ENCODE measurements at places on chromosomes 13 and 19.

DNA sequence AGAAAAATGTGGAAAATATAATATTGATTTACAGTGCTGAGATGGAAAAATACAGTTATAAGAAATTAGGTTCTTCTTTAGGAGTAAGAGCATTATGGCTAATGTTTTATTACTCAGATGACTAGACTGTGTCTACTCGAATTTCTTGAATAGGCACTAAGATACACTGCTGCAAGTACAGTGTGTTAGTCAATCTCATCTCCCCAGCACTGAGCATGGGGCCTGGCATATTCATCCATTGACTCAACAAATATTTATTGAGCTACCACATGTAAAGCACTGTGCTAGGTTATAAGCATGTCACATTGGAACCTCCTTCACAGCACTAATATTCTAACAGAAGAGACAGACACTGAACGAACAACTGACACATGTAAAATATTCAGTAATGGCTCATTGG is 242.5 kb upstream of the GPC6 start:
- DNase-seq = no peak

- DNase-seq = no peak
These were observed 232.0 kb downstream of the PCDH20 start for GRCh38 chr13:61183670-61184069.

DNA sequence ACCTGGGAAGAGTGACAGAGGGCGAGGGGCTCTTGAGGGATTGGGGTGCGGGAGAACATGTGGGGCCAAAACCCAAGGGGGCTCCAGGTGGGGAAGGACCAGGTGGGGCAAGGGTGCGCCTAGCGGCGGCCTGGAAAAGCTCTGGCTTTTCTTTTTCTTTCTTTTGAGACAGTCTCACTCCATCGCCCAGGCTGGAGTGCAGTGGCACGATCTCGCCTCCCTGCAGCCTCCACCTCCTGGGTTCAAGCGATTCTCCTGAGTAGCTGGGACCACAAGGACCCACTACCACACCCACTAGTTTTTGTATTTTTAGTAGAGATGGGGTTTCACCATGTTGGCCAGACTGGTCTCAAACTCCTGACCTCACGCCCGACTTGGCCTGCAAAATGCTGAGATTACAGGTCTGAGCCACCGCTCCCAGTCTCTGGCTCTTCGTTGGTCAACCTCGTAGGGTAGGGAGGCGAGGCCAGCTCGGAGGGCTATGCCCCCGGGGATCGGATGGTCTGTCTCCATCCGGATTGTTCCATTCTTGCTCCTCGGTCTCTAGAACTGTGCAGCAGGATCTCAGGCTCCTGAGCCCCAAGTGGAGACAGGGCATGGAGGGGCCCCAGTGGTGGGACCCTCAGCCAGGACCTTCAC is 3.7 kb downstream of the GADD45B start:
- no peak for DNase-seq

GRCh38 chr13:33642374-33643065 is 175.4 kb upstream of the RFC3 start:
- no peak for DNase-seq

DNA sequence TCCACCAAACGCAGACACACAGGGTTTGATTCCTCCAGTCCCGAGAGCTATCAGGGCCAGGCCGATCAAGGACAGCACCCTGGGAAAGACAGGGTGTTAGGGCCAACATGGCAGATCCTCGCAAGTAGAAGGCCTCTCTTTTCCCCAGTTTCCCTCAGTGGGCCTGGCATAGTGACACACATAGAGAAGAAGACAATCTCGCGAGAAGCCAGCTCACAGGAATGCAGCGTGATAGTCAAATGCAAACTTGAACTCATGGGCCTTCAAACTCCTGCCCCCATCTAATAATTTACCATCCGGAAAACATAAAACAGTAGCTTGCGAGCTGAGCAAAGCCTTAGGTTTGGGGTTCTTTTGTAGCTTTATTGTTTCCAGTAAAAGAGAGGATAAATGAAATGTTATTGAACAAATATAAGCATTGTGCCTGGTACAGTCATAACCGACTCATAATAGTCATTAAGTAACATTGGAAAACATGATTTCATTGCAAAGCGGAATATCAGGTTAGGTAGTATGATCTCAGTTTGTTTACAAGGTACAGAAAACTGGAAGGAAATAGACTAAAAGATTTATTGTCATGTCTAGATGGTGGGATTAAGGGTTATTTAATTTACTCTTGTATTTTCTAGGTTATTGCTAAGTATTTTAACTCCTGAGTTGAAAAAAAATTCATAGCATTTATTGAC is 30.5 kb downstream of the SLC15A1 start:
- DNase-seq = no peak

DNA sequence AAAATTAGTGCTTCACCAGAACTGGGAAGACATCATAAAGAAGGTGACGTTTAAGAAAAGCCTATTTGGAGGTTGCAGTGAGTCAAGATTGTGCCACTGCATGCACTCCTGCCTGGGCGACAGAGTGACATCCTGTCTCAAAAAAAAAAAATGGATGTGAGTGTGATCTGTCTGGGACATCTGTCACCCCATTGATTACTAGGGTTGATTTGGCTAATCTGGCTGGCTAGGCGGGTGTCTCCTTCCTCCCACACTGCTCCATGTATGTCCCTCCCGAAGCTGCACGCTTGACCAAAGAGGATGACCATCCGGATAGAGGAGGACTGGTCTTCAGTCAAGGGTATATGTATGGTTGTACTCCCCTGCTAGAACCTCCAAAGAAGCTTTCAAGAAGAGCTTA is 2.6 kb downstream of the GTF2F2 start:
- no peak for DNase-seq

DNA sequence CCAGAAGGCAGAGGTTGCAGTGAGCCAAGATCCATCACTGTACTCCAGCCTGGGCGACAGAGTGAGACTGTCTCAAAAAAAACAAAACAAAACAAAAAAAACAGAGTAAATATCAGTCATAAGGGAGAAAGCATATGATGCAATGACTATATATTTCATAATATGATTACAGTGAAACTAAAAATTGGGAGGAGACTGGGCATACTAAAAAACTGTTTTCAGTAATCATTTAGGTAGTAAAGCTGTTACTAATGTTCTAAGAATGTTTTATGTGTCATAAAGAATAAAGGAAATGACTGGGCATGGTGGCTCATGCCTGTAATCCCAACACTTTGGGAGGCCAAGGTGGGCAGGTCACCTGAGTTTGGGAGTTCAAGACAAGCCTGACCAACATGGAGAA is 15.9 kb downstream of the ZNF573 start:
- no peak for DNase-seq

- DNase-seq = no peak
These were observed 33.3 kb downstream of the BRD4 start for GRCh38 chr19:15298847-15299567.

Measured in GOT3 (cell line).